AG04450 (cell line): ENCODE measurements at places on chromosomes 2 and 18.

DNA sequence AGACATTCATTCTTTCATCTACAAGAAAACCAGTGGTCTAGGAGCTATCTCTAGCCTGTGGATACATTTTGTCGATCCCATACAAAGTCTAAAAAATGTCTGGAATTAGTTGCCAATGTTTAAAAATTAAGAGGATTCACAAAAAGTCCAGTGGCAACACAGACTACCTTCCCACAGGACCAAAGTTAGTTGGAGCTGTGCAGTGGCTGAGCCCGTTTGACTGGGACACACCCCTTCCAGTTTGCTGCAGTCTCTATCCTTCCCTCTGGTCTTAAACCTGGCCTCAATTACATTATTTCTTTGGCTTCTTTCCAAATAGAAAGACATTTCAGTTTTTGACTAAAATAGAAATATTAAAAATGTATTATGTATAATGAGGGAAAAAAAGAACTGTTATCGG lies 18.6 kb downstream of the SLC16A14 start:
- DNase-seq: no peak

GRCh38 chr2:99112617-99113016 lies 28.9 kb upstream of the C2orf15 start:
- DNase-seq: no peak

- no peak for DNase-seq
Measured at GRCh38 chr18:48007381-48007780, 76.9 kb upstream of the SMAD2 start.

- DNase-seq: no peak
Measured at GRCh38 chr2:147351784-147352183, 493.0 kb upstream of the ACVR2A start.

- DNase-seq: no peak
Measured at GRCh38 chr2:121241466-121241865, 43.5 kb downstream of the TFCP2L1 start.

DNA sequence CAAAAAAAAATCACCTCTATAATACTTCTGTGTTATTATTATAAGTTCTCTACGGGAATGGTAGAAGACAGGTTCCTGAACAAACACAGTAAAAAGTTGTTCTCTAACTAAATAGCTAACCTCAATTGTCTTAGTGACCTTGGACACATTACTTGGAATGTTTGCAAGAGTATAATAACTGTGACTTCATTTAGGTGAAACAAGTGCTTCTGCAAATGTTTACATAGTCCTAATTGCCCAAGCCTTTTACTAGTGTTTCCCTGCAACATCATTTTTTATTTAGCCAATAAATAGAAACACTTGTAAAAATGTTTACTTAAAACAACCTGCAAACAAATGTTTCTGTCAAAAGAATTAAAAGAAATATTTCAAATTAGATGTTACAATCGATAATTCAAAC lies 9.9 kb downstream of the PLEKHM3 start:
- DNase-seq: no peak

GRCh38 chr2:239194731-239195317 lies 206.0 kb downstream of the HDAC4 start:
- DNase-seq: no peak

GRCh38 chr2:112486895-112487294 lies 4.9 kb downstream of the TTL start:
- DNase-seq: no peak

GRCh38 chr2:112923237-112923966 lies 12.4 kb downstream of the IL37 start:
- DNase-seq: no peak

DNA sequence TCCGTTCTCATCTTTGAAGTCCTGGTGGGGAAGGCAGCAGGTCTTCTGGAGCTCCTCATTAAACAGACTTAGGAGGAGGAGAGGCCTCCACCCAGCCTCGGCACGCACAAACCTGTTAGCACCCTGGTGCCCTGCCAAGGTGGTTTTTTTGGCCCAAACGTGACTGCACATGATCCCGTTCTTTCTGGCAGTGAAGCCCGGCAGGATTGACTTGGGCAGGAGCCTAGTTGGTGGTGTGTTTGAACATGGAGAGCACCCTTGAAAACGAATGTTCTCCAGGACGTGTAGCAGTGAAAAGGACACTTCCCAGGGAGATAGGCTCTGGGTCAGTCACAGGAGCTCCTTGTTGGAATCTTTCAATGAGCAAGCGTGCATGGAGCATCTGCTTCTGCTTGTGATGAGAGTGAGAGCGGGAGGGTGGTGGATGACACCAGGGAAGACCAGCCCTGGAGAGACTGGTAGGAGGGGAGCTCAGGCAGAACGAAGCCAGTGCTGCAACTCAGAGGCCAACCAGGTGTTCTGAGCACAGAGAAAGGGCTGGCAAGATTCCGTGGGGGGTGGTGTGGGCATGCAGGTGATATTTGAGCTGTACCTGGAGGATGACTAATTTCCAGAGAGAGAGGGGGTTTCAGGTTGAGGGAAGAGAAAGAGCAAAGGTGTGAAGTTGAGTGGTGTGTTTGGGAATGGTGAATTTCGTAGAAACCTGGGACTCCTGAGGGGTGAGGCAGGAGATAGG lies 73.8 kb downstream of the TANC1 start:
- DNase-seq: no peak

DNA sequence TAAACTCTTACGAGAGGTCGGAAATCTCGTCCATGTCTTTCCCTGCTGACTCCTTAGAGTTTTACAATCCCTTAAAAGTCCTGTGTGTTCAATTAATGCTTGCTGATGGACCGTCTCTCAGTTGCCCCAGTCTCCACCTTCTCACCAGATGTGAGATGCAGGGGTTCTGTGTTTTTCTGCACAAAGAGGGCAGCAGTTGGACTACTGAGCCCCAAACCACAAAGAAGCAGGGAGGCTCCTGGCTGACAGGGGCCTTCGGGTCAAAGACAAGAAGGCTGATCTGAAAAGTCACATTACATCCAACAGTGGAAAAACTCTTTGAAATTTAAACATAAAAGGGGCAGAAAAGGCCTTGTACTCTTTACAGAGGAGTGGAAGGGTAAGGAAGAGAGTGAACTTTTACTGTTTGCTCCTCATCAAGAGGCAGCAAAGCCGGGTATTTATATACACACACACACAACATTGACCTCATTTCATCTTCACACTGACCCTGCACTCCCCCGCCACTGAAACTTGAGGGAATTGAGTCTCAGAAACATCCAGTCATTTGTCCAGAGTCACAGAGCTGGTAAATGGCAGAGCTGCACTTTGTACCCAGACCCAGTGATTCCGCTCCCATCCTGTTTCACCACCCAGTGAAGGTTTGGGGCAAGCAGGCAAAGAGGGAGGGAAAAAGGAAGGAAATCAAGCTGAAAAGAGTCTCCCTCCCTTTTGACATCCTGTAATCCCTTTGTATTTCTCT lies 23.7 kb downstream of the MRPL33 start:
- no peak for DNase-seq

DNA sequence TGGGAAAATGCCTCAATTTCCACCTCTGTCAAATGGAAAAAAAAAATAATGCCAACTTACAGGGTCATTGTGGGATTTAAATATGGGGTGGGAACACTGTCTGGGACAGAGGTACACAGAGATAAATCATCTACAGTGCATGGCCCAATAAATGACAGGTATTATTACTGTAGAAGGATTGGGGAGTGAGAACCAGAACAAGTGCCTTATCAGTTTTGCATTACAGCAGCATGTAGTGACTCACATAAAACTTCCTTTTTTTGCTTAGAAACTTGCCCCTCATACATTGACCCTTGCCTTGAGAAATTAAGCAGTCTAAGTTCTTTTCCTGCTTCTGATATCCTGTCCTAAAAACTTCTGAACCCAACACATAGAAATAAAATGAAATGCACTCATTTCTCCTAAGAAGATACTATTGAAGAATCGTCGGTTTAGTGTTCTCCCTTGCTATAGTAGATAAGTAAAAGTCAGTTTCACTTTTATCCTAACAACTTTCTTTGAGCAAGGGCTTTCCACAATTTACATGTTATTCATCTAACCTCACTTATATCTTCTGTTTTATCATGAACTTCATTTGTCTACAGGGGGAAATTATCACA lies 121.0 kb upstream of the HAAO start:
- DNase-seq: no peak

DNA sequence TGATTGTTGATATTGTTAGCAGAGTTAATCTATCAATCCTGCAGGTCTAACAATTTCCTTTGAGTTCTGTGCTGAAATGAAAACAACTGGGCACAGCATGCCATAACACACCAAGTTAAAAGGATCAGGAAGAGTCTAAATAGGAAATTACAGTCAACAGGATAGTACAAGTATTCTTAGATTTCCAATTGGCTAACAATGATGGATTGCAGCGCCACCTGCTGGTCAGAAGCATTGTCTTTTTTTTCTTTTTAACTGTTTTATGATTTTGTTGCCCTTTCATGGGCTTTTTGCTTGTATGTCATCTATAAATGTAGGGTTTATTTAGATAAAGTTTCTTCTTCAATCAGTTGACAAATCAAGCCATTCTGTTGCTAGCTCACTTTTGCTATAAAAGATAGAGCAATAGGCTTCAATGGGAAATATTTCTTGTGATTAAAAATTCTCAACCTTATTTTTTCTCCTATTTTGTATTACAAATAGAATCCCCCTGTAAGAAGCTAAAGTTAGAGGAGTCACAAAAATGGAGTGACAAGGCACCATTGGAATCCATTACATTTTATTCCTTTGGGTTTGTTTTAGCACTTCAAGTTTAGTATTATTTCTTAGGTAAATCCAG lies 40.8 kb upstream of the RPRM start:
- peak; percentile 2 for DNase-seq

DNA sequence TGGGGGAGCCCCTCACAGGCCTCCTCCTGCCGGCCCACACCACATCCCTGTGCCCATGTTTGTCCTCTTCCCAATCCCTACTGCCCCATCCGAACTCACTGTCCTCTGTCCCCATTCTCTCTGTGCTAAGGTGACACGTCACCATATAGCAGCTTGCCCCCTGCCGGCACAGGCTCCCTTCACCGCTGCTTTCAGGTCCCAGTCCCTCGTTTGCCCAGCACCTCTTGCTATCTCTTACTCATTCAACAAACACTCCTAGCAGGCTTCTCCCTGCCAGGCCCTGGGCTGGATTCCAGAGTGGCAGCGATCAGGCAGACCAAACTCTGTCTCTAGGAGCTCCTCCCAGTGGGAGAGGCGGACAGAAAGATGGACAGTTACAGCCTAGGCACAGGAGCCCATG lies 74.3 kb downstream of the TFCP2L1 start:
- no peak for DNase-seq

- DNase-seq: no peak
Measured at GRCh38 chr18:56115071-56116015, 523.0 kb downstream of the TXNL1 start.

DNA sequence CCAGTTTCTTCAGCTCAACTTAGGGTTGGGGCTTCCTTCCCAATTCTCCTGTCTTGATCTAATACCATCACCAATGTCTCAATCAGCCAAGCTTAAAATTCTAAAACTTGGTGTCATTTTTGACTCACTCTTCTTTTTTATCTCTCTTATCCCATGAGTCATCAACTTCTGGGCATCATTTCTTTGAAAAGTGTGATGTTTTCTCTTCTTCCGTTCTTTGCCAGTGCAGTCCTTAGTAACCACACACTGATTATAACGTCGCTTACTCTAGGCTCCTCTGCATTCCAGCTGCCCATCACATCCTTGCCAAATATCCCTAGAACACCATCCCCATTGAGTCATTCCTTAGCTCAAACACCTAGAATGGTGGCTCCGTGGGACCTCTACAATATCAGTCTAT lies 27.4 kb upstream of the MRO start:
- no peak for DNase-seq

- DNase-seq: no peak
Measured at GRCh38 chr2:26852405-26853306, 4.7 kb downstream of the DPYSL5 start.

- no peak for DNase-seq
Measured at GRCh38 chr2:238927746-238928519, 80.0 kb downstream of the TWIST2 start.

- no peak for DNase-seq
Measured at GRCh38 chr2:152617456-152618192, 99.6 kb downstream of the PRPF40A start.

DNA sequence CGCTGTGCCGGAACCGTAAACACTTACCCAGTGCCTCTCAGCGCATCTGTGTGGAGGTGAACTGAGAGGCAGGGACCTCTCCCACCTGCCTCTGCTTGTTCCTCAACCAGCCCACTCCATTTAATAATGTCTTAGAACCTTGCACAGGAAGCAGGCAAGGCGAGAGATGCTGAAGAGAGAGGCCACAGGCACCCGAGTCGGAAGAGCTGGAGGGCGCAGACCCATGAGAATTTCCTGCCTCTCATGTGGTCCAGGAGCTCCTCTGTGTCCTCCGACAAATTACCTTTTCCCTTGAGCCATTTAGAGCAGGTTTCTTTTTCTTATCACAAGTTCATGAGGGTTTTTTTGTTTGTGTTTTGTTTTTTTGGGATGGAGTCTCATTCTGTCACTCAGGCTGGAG lies 4.9 kb upstream of the RFX8 start:
- DNase-seq: no peak

DNA sequence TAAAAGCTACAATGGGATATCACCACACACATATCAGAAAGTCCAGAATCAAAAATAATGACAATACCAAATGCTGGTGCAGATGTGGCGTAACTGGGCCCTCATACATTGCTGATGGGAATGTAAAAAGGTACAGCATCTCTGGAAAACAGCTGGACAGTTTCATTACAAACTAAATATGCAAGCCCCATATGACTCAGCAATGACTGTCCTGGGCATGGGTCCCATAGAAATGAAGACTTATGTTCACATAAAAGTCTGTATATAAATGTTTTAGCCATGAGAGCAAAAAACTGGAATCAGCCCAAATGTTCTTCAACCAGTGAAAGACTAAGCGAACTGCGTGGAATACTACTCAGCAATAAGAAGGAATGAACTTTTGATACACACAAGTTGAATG lies 56.7 kb downstream of the ALPK2 start:
- peak; percentile 98 for DNase-seq
